ENCODE measurements at places on chromosomes 4 and X.
A peak's percentile ranks its signal among the peaks of the same experiment; 100 is the strongest.

DNA sequence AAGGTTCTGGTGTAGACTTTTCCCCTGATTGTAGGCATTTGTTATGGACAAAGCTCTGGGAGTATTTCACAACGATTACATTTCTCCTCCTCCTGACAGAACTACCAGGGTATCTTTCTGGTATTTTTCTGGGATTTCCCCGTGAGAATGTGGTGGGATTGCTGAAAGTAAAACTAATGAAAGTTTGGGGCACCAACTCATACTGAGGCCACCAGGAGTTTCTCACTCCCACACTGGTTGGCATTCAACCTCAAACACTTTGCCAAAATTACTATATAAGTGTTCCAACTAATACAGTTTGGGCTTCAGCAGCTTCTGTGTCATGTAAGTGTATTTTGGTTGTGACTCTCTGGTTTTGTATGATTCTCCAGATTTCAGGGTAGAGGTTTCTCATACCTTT lies 855.1 kb downstream of the GLUD2 start:
- no peak for DNase-seq

DNA sequence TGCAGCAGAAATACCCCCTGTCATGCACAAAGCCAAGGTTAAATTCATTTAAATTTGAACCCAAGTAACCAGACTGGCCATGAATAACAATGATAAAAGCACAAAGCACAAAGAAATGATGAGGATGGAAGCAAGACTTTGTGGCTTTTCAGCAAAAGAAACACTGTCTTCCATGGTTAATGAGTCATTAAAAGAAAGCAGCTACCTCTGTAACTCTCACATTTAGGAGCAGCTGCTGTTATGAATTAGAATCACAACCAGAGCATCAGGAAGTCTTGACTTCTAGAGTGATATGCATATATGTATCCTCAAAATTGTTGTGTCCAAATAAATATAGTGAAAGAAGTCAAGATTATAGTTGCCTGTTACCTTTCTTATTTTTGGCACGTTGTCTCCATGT lies 70.7 kb upstream of the RPS6KA6 start:
- no peak for DNase-seq

- no peak for DNase-seq
These were observed 11.7 kb upstream of the TCEAL9 start for GRCh38 chrX:103344606-103345005.

- no peak for DNase-seq
These were observed 4.1 kb downstream of the AFF2 start for GRCh38 chrX:148504506-148504905.

DNA sequence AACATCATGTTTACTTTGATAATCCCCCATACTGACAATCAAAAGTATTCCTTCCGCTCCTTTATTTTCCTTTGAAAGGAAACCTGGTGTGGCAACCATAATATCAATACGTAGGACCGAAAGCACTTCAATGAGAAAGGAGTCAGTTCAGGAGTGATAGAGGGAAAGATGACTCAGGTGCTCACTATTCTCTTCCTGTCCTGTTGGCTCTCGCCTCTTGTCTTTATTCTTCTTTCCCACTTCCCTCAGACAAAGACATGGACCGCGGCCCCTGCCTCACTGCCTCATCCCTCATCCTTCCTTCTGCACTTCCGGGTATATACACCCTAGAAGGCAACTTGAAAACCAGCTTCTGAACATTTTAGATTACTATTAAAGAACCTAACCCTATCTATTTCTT lies 49.8 kb upstream of the TNIP3 start:
- no peak for DNase-seq

DNA sequence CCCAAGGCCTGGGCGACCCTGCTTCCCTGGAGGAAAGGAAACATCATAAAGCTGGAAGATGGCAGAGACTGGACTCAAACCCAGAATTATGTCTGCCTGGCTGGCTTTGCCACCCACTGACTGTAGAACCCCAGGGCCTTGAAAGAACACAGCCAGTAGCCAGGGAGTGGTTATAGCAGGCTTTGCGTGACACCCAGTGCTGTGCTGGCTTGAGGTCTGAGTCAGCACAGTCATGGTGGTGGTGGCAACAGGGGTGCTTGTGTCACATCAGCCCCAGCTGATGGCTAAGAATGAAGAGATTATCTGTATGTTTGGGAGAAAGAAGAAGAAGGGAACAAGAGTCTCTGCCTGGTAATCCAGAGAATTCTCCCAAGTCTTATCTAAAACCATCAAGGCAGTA lies 178.8 kb upstream of the SPIN4 start:
- DNase-seq: no peak

DNA sequence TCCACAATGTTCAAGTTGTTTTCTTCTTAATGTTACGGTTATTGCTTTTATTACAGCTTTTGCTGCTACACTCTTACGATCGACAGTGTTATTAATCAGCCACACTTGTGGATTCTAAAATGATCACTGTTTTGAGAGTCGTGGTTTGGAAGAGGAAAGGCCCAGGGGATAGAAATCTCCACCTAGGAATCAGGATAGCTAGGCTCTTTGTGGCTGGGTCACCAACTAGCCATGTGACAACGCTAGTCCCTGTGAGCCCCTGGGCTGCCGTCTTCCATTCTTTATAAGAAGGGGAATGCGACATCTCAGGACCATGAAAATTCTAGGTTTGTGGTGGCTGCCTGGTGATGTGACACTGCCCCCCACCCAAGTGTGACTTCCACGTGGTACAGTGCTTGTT lies 380 bp downstream of the SLC34A2 start:
- DNase-seq: no peak

DNA sequence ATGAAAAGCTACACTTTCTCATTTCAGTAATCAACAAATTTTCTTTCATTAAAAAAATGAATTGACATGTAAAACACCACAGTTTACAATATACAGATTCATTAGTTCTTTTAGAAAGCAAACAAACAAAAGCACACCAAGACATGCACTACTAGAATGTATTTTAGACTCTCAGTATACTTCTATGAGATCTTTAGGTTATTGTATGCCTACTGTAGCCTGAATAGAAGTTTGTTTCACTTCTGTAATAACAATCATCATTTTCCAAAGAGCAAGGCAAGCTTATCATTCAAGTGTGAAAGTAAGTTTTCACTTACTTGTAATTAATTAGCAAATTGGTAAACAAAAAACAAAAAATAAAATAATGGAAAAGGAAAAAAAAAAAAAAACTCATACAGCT lies 24.9 kb downstream of the CXXC4 start:
- no peak for DNase-seq

DNA sequence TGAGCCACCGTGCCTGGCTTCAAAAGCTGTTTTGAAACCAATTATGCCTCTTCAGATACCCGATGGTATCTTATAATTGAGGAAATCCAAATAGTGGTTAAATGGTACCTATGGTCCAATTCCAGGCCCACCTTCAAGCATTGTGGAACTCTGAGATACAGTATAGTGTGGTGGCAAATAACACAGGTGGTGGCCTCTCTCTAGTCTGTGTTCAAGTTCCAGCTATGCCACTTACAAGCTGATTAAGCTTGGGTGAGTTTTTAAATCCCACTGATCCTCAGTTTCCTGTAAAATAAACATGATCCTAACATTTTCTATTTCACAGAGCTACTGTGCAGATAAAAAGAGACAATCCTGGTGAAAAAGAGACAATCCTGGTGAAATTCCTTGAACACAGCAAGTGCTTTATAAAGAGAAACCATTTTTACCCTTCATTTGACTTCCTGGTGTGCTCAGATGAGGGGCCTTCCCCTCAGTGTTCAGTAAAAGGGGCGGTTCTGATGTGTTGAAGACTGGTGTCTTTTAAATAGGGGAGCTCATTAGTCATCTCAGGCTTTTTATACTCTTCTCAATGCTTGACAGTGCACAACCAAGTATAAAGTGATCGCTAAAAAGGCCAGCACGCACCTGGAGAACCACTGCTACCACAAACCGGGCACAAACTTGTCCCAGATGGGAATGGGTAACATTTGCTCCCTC lies 30.8 kb upstream of the CD40LG start:
- no peak for DNase-seq

DNA sequence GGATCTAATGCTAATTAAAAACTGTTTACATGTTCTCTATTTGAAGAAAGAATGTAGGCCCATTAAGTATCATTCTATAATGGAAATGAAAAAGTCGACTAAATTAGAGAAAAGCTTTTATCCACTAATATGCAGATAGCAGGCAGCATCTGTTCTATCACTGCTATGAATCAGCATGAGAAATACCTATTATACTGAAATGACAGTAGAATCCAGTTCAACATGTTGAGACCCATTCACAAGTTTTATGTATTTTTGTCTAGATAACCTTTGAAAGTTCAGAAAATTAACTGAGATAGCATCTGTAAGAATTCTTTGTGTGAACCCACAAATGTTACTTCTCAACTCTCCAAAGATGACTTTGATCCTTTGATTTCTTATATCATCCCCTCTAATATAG lies 1254.4 kb upstream of the ADGRL3 start:
- no peak for DNase-seq

- no peak for DNase-seq
These were observed 172.8 kb downstream of the ATG4A start for GRCh38 chrX:108264376-108264775.

DNA sequence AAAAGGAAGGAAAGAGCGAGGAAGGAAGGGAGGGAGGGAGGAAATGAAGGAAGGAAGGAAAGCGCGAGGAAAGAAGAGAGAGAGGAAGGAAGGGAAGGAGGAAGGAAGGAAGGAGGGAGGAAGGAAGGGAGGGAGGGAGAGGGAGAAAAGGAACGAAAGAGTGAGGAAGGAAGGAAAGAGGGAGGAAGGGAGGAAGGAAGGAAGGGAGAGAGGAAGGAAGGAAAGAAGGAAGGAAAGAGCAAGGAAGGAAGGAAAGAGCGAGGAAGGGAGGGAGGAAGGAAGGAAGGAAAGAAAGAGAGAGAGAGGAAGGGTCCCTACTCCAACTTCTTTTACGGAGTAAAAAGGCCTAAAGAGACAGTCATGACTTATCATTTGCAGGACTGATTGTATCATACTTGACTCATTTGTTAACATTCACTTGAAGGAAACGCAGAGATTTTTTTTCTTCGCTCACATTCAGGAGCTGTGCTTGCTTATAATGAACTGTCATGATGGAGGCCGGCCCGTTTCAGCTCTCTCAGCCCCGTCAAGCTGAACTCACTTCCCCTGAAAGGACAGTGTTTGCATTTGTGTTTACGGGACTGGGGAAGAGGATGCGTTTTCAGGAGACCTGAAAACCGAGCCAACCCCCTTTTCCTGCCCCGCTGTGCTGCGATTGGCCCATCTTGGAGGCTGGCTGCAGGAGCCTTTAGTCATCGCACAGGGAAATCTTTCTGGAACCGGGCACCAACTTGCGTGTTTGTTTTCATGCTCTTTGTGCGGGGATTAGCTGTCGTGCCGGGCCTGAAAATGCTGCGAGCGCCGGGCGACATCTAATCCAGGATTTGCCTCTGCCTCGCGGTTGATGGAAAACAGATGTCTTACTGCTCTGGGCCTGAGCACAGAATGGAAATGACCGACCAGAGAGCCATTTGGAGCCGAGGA lies 17.8 kb downstream of the TRIM2 start:
- peak; percentile 5 for DNase-seq

GRCh38 chr4:173699841-173700475 lies 169.9 kb upstream of the HAND2 start:
- no peak for DNase-seq

- DNase-seq: no peak
These were observed 214.2 kb downstream of the GPC3 start for GRCh38 chrX:133771086-133771646.

DNA sequence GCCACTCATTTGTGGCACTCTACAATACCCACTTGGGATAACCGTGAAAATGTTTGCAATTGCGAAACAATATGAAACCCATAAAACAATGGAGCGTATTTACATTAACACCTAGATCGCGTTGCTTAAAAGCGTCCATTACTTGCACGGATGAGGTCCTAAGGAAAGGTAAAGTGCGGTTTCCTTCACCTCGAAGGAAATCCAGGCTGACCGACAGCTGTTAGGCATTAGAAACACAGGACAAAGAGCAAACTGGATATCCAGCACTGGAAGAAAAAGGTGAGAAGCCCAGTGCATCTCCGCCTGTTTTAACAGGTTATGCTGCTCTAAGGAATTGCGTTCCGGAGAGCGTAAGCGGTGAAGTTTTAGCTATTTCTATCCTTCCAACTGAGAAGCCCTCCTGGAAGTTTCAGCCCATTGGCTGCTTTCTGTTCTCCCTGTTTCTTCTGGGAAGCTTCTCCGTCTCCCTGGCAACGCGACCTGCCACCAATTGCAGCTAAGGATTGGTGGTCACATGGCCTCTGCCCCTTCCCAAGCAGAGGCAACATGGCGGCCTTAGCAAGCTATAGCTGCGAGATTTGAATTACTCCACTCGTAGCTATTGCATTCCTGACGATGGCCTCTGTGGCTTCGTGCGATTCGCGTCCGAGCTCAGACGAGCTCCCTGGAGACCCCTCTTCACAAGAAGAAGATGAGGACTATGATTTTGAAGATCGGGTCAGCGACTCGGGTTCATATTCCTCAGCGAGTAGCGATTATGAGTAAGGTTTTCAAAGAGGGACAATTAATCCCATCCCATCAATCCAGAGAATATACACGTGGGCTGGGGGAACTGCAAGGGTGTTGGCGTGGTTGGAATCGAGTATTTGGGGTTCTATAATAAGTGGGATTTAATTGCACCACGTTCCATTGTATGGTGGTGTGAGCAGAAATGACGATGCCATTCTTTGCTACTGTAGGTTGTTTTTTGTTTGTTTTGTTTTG lies at the start of gene INTU:
Gene INTU, plus strand, starts transcription at position 538 of the 984 bp plus-strand sequence. Its CDS starts 78 bp downstream, at position 616.
- DNase-seq: no peak

GRCh38 chr4:184402740-184403383 lies 71.5 kb downstream of the IRF2 start:
- no peak for DNase-seq
